ENCODE measurements at places on chromosomes 3 and 15.

GRCh38 chr15:75620058-75620820, 5.3 kb downstream of the SNUPN start:
- no peak for DNase-seq

GRCh38 chr3:10517627-10518026, 12.2 kb upstream of the ATP2B2 start:
- DNase-seq = no peak

- no peak for DNase-seq
These were observed 487.1 kb upstream of the CNTN3 start for GRCh38 chr3:75101329-75102147.

GRCh38 chr3:194931865-194932264, 246.2 kb downstream of the FAM43A start:
- DNase-seq = no peak

DNA sequence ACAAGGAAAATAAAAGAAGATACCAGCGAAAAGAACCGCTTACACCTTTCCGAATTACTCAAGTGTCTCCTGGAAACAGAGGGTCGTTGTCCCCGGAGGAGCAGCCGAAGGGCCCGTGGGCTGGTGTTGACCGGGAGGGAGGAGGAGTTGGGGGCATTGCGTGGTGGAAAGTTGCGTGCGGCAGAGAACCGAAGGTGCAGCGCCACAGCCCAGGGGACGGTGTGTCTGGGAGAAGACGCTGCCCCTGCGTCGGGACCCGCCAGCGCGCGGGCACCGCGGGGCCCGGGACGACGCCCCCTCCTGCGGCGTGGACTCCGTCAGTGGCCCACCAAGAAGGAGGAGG, 325 bp downstream of the ALCAM start:
- DNase-seq = peak; percentile 65

DNA sequence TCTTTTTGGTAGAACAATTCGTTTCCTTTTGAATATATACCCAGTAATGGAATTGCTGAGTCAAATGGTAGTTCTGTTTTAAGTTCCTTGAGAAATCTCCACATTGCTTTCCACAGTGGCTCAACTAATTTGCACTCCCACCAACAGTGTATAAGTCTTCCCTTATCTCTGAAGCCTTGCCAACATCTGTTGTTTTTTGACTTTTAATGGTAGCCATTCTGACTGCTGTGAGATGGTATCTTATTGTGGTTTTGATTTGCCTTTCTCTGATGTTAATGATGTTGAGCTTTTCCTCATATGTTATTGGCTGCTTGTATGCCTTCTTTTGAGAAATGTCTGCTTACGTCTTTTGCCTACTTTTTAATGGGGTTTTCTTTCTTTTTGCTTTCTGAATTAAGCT, 270.6 kb upstream of the MEIS2 start:
- DNase-seq = no peak

DNA sequence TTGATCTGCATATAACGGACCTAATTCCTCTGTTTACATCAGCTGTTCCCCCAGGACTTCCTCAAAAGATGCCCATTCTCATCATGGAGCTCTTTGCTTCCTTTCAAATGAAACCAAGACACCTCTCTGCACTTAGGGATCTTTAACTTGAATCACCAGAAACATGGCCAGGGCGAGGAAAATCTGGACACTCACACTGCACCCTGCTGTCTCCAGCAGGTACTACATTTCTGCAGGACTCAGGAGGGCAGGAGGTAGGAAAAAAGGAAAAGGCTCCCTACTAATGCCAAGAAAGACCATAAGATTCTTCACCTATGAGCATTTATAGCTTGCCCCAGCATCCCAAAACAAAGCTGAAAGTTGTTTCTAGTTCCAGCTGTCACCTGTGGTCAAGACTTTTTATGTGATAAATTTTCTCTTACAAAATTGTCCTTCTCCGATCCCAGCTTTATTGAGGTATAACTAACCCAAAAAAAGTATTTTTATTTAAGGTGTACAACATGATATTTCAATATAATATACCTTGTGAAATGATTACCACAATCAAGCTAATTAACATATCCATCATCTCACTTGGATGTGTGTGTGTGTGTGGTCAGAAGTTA, 87.3 kb upstream of the C15orf61 start:
- no peak for DNase-seq

- DNase-seq = no peak
These were observed 16.1 kb downstream of the BDH1 start for GRCh38 chr3:197539651-197540051.

- DNase-seq = no peak
These were observed 9.8 kb upstream of the EEFSEC start for GRCh38 chr3:128143496-128143895.

DNA sequence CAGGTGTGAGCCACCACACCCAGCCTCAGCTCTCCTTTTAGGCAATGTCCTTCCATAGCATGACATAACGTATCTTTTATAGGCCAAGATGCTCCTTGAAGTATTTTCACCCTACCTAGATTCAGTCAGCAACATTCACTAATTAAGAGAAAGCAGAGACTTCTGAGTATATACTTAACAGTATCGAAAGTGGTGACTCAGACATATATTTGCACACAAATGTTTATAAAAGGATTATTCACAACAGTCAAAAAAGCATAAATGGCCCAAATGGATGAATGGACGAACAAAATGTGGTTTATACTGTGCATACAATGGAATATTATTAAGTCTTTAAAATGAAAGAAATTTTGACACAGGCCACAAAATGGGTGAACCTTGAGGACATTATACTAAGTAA, 108.6 kb downstream of the ZNF385D start:
- DNase-seq = no peak

DNA sequence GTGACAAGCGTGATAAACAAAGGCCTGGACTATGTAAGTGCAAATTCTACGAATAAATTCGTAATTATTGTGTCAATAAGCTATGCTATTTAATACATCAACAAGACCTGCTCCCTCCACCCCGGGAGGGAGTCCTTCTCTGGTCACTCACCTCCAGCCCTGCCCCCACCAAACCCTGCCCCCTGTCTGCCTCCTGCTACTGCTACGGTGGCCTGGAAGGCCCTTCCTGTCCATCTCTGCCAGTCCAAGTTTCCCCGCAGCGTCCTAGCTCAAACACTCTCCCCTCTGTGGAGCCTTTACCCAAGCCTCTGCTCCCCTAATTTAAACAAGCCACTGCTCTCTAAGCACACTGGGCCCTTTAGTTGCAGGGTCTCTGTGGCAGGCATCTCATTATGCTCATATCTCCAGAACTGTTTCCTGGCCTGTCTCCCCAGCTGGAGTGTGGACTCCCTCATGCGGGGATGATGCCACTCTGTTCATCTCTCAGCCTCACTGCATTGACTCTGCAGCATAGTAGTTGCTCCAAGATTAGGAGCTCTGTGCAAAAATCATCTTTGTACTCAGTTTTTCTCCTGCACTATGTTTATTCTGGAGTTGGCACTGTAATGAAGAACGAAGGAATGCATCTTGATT, 241.2 kb downstream of the NTRK3 start:
- DNase-seq = no peak
